GM23338 (cell line): ENCODE measurements at places on chromosomes 2 and 18. TPM values are rescaled to one million over a fixed set of nuclear protein-coding genes. Genes with fewer than 3 reads are reported as not detected.
A peak's percentile ranks its signal among the peaks of the same experiment; 100 is the strongest.

GRCh38 chr2:56229397-56230060 lies 45.7 kb downstream of the CCDC85A start:
- no peaks in the 10 kb centered on the region for H3K27me3 ChIP-seq
- no peaks in the 10 kb centered on the region; the same call in 1 of the 2 replicates for H3K4me1 ChIP-seq
- H3K27ac ChIP-seq, result no peak overlapping the region
- H3K4me3 ChIP-seq, result no peak overlapping the region
- no peak for DNase-seq

DNA sequence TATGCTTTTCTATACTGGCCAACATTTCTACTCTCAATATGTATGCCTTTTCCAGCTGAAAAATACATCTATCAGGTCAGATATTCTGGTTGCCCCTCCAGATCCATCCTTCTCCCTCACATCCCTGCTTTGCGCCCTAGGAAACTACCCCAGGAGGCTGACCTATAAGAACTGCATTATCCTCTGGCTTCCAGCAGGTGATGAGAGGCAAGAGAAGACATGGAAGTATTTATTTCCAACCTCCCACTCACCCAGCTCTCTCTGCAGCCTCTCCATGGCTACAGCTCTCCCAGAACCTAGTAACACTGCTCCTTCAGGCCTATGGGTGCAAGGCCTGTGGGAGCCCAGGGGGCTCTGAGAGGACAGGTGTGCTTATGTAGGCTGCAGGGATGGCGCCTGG lies 42.9 kb downstream of the ARID5A start:
- no peak overlapping the region for H3K4me3 ChIP-seq
- H3K4me1 ChIP-seq, result no peaks in the 10 kb centered on the region
- DNase-seq, result peak; percentile 34
- H3K36me3 ChIP-seq, result no peaks in the 10 kb centered on the region

GRCh38 chr18:39732918-39733317 lies 2167.3 kb upstream of the CELF4 start:
- no peaks in the 10 kb centered on the region for H3K27me3 ChIP-seq
- H3K4me1 ChIP-seq, result peaks cover 20% of the 10 kb centered on the region
- H3K27ac ChIP-seq, result no peak overlapping the region
- H3K36me3 ChIP-seq, result no peaks in the 10 kb centered on the region
- DNase-seq, result peak; percentile 43

The IL1R2 gene
- total RNA-seq, result not detected in 2 replicates

The LOXHD1 gene
- total RNA-seq, result 0.16 and 0.17 TPM in 2 replicates

The CYP27C1 gene
- 2.9 and 3.0 TPM in 2 replicates for total RNA-seq

GRCh38 chr2:122422384-122422991 lies 667.0 kb downstream of the TSN start:
- H3K36me3 ChIP-seq, result no peaks in the 10 kb centered on the region
- H3K4me3 ChIP-seq, result no peak overlapping the region
- no peaks in the 10 kb centered on the region for H3K27me3 ChIP-seq
- H3K4me1 ChIP-seq, result no peaks in the 10 kb centered on the region

The SP140 gene
- 0.24 and 0.39 TPM in 2 replicates for total RNA-seq

The KCNIP3 gene
- total RNA-seq, result 0.83 and 2.6 TPM in 2 replicates

The MOCOS gene
- 6.5 and 7.2 TPM in 2 replicates for total RNA-seq

DNA sequence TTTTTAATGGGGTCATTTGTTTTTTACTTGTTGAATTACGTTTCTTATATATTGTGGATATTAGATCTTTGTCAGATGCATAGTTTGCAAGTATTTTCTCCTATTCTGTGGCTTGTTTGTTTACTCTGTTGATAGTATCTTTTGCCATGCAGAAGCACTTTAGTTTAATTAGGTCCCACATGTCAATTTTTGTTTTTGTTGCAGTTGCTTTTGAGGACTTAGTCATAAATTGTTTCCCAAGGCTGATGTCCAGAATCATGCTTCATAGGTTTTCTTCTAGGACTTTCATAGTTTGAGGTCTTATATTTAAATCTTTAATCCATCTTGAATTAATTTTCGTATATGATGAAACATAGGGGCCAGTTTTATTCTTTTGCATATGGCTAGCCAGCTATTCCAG lies 13.2 kb downstream of the PIKFYVE start:
- H3K36me3 ChIP-seq, result peaks cover 62% of the 10 kb centered on the region
- no peak for DNase-seq
- no peak overlapping the region for H3K4me3 ChIP-seq

- H3K4me3 ChIP-seq, result peak overlapping the region; percentile 82
- DNase-seq, result peak; percentile 97
- H3K36me3 ChIP-seq, result no peaks in the 10 kb centered on the region
- peaks cover 11% of the 10 kb centered on the region for H3K27me3 ChIP-seq
- peak overlapping the region; percentile 96 for H3K27ac ChIP-seq
Observed at GRCh38 chr2:191245869-191246531, 796 bp downstream of the MYO1B start.

- no peak for DNase-seq
- H3K4me1 ChIP-seq, result no peaks in the 10 kb centered on the region
- H3K27ac ChIP-seq, result no peak overlapping the region
- H3K36me3 ChIP-seq, result no peaks in the 10 kb centered on the region
- H3K4me3 ChIP-seq, result no peak overlapping the region
Observed at GRCh38 chr2:71811726-71812125, 335.9 kb downstream of the CYP26B1 start.

DNA sequence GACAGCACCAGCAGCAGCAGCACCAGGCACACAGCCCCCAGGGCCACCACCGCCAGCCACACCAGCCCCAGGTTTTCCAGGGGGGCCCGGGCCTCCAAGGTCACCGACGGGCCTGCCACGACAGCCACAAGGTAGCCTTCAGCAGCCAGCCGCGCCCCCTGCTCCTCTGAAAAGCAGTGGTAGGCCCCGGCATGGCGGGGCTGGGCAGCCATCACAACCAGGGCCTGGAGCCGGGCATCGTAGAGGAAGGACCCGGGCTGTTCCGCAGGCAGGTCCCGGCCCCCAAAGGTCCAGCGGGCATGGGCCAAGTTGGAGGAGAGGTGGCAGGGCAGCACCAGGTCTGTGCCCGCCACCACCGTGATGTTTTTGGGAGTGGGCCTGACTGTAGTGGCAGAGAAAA lies 3.3 kb upstream of the ANKRD39 start:
- peaks cover 30% of the 10 kb centered on the region; the same call in 1 of the 2 replicates for H3K36me3 ChIP-seq
- no peak overlapping the region for H3K4me3 ChIP-seq
- H3K27ac ChIP-seq, result no peak overlapping the region
- no peaks in the 10 kb centered on the region for H3K27me3 ChIP-seq

- H3K36me3 ChIP-seq, result no peaks in the 10 kb centered on the region
- no peak overlapping the region for H3K27ac ChIP-seq
- H3K4me3 ChIP-seq, result no peak overlapping the region
- no peaks in the 10 kb centered on the region for H3K27me3 ChIP-seq
- no peak for DNase-seq
Observed at GRCh38 chr2:226746196-226746800, 53.3 kb downstream of the IRS1 start.

GRCh38 chr2:144592500-144593256 lies 72.8 kb upstream of the ZEB2 start:
- H3K4me3 ChIP-seq, result no peak overlapping the region
- peaks cover 55% of the 10 kb centered on the region for H3K4me1 ChIP-seq
- no peak overlapping the region for H3K27ac ChIP-seq
- no peaks in the 10 kb centered on the region for H3K27me3 ChIP-seq
- H3K36me3 ChIP-seq, result no peaks in the 10 kb centered on the region

GRCh38 chr2:226701052-226701451 lies 98.6 kb downstream of the IRS1 start:
- no peak overlapping the region for H3K4me3 ChIP-seq
- no peaks in the 10 kb centered on the region for H3K36me3 ChIP-seq
- 0 out of 2 replicates have a peak, but pooled peaks cover 2% of the 10 kb centered on the region for H3K4me1 ChIP-seq

DNA sequence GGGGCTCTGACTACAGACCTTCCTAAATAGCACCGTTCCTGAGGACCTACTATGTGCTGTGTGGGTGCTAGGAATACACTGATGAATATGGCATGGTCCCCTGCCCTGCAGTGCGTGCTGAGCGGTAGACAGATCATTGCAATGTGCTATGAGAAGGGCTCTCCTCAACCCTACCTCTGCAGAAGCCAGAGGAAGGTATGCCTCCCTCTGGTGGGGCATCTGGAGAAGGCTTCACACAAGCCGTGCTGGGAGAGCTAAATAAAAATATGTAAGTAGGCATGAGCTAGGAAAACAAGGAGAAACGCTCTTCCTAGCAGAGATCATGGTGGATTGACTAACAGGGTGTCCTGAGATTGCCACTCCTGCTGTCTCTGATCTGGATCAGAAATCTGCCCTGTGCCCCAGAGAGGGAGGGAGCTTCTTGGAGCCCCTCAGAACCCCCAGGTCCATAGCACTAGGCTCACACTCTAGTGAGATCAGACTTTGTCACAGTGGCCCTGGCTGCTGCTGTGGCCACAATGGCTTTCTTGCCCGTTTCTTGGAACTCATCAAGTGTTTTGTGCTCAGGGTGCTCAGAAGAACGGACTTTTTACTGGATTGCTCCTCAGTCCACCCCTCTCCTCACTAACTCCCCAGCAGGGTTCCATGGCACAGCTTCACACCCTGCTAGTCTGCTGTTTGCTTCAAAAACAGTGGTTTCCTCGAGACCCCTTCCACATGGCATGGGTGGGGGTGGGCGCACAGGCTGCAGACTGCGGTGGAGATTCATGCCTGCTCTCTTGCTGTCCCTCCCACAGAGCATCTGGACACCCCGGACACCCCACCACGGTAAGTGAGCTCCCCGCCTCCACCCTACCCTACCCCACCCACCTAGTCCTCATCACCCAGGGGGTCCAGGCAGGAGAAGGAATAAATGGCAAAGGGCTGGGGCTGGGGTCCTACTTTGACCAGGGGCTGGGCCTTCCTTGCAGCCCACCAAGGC lies 14.2 kb downstream of the SIGLEC15 start:
- H3K27me3 ChIP-seq, result peaks cover 27% of the 10 kb centered on the region
- H3K4me3 ChIP-seq, result no peak overlapping the region

GRCh38 chr2:50126845-50127244 lies 905.1 kb downstream of the NRXN1 start:
- H3K36me3 ChIP-seq, result no peaks in the 10 kb centered on the region
- H3K4me1 ChIP-seq, result peaks cover 4% of the 10 kb centered on the region; the same call in 1 of the 2 replicates
- H3K27me3 ChIP-seq, result no peaks in the 10 kb centered on the region
- H3K27ac ChIP-seq, result no peak overlapping the region
- H3K4me3 ChIP-seq, result no peak overlapping the region
- DNase-seq, result no peak

- no peaks in the 10 kb centered on the region for H3K36me3 ChIP-seq
- H3K27me3 ChIP-seq, result no peaks in the 10 kb centered on the region
- no peak overlapping the region for H3K27ac ChIP-seq
- no peaks in the 10 kb centered on the region for H3K4me1 ChIP-seq
- no peak overlapping the region for H3K4me3 ChIP-seq
Observed at GRCh38 chr2:215752991-215753390, 260.4 kb downstream of the MREG start.

The MBD1 gene
- 43.5 and 44.5 TPM in 2 replicates for total RNA-seq

The MLPH gene
- total RNA-seq, result 15.7 and 16.5 TPM in 2 replicates
